ENCODE measurements at places on chromosomes 7 and 10. TPM values are rescaled to one million over a fixed set of nuclear protein-coding genes. Genes with fewer than 3 reads are reported as not detected.

NPY4R gene
- polyA plus RNA-seq, result not detected

VWA2 gene
- 0.17 TPM for polyA plus RNA-seq

FXYD4 gene
- polyA plus RNA-seq, result 392 TPM

MYO1G gene
- 0.60 TPM for polyA plus RNA-seq

TEX36 gene
- not detected for polyA plus RNA-seq

CLEC2L gene
- not detected for polyA plus RNA-seq

GRCh38 chr10:58179238-58179637 is 88.5 kb downstream of the IPMK start:
- H3K4me3 ChIP-seq, result no peak overlapping the region
- no peaks in the 10 kb centered on the region for H3K27me3 ChIP-seq
- H3K4me1 ChIP-seq, result no peaks in the 10 kb centered on the region
- DNase-seq, result no peak

GRCh38 chr10:13758312-13758711 is 171.5 kb downstream of the PRPF18 start:
- H3K4me3 ChIP-seq, result no peak overlapping the region
- no peaks in the 10 kb centered on the region for H3K27me3 ChIP-seq
- peak; percentile 55 for DNase-seq
- no peaks in the 10 kb centered on the region for H3K4me1 ChIP-seq

DNA sequence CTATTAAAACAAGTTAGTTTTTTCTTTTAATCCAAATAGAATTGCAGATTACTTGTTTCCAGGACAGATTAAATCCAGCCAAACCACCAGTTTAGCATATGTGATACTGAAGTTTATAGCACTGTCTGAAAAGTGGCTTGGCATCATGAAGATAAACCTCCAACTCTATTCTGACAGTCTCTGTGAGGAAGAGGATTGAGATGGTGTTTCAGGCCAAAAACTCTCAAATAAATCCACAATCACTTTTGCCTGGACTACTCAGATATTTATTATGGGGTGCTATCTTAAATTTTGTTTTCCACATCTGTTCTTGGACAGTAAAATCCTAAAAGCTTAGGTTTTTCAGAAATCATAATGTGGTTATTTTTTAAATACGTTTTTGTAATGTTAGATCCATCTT is 161.7 kb upstream of the SEMA3C start:
- no peak overlapping the region for H3K4me3 ChIP-seq
- H3K27me3 ChIP-seq, result no peaks in the 10 kb centered on the region
- H3K27ac ChIP-seq, result no peak overlapping the region
- no peak for DNase-seq
- no peaks in the 10 kb centered on the region for H3K36me3 ChIP-seq
- no peaks in the 10 kb centered on the region for H3K4me1 ChIP-seq

GRCh38 chr7:98241674-98242241 is 10.3 kb downstream of the TECPR1 start:
- H3K4me3 ChIP-seq, result no peak overlapping the region
- no peak for DNase-seq
- no peak overlapping the region for H3K27ac ChIP-seq
- no peaks in the 10 kb centered on the region for H3K4me1 ChIP-seq
- H3K27me3 ChIP-seq, result no peaks in the 10 kb centered on the region

- no peaks in the 10 kb centered on the region for H3K36me3 ChIP-seq
- DNase-seq, result no peak
- no peak overlapping the region for H3K4me3 ChIP-seq
- no peak overlapping the region for H3K27ac ChIP-seq
- H3K4me1 ChIP-seq, result no peaks in the 10 kb centered on the region
These were observed 24.1 kb downstream of the PRF1 start for GRCh38 chr10:70578371-70578947.

GRCh38 chr10:6815346-6815745 is 235.3 kb upstream of the PRKCQ start:
- no peak overlapping the region for H3K4me3 ChIP-seq
- no peak overlapping the region for H3K27ac ChIP-seq
- H3K36me3 ChIP-seq, result no peaks in the 10 kb centered on the region
- no peaks in the 10 kb centered on the region for H3K27me3 ChIP-seq

DNA sequence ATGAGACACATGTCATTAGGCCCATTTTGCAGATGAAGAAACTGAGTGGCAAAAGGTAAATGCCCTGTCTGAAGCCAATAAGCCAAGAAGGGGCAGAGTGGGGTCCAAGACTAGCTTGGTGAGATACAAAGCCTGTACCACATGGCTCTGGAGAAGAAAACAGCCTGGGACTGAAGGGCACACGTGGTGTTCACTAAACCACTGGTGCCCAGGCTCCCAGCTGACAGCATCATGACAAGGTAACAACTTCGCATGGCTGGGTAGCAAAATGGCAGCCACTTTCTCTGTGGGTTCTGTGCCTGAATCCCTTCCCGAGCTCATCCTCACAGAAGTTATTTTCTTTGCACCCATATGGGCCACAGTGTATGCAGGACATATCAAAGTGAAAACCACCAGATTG is 229.6 kb downstream of the RAB11FIP2 start:
- no peak for DNase-seq
- H3K27me3 ChIP-seq, result no peaks in the 10 kb centered on the region
- H3K36me3 ChIP-seq, result no peaks in the 10 kb centered on the region
- no peak overlapping the region for H3K27ac ChIP-seq

DNA sequence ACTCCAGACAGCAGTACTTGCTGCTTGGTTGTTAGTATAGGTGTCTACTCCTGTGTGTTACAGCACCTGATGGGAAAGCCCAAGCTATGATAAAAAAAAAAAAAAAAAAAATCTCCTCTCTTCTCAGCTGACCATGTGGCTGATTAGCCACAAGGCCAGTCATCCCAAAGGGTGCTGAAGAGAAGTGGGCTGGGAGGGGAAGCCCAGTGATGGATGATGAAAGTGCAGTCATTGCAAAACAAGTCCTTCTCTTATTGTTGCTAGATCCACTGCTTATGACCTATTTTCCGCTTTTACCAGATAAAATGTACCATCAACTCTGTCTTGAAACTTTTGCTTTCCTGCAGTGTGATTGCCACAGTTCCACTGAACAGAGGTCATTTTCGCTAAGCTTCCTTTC is 1092.5 kb upstream of the C7orf33 start:
- no peaks in the 10 kb centered on the region for H3K36me3 ChIP-seq
- H3K4me3 ChIP-seq, result no peak overlapping the region
- no peaks in the 10 kb centered on the region for H3K4me1 ChIP-seq
- DNase-seq, result no peak

- no peak overlapping the region for H3K27ac ChIP-seq
- no peaks in the 10 kb centered on the region for H3K27me3 ChIP-seq
- no peaks in the 10 kb centered on the region for H3K4me1 ChIP-seq
These were observed 100.9 kb downstream of the WDR37 start for GRCh38 chr10:1156921-1157614.

- no peaks in the 10 kb centered on the region for H3K36me3 ChIP-seq
- H3K4me3 ChIP-seq, result no peak overlapping the region
- no peaks in the 10 kb centered on the region for H3K27me3 ChIP-seq
- H3K4me1 ChIP-seq, result no peaks in the 10 kb centered on the region
These were observed 31.6 kb downstream of the IKZF1 start for GRCh38 chr7:50335795-50336754.

DNA sequence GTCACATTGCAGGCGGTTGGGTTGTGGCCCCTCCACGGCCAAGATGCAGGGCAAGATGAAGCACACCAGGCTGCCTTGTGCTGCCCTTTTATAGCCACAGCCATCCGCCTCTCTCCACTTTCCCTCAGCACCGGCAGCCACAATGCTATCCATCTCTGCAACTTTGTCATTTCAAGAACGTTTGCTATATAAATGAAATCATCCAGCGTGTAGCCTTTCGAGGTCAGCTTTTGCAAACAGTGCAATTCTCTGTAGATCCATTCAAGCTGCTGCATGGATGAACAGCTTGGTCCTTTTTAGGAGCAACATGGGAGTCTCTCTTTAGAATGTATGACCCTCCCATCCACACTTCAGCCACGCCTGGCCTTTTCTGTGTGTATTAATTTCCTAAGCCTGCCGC is 6.4 kb upstream of the IL15RA start:
- H3K4me3 ChIP-seq, result no peak overlapping the region
- DNase-seq, result no peak
- no peaks in the 10 kb centered on the region for H3K4me1 ChIP-seq
- H3K27me3 ChIP-seq, result no peaks in the 10 kb centered on the region

GRCh38 chr10:54958844-54959243 is 157.8 kb upstream of the PCDH15 start:
- H3K36me3 ChIP-seq, result no peaks in the 10 kb centered on the region
- DNase-seq, result no peak
- no peaks in the 10 kb centered on the region for H3K4me1 ChIP-seq
- no peaks in the 10 kb centered on the region for H3K27me3 ChIP-seq

DNA sequence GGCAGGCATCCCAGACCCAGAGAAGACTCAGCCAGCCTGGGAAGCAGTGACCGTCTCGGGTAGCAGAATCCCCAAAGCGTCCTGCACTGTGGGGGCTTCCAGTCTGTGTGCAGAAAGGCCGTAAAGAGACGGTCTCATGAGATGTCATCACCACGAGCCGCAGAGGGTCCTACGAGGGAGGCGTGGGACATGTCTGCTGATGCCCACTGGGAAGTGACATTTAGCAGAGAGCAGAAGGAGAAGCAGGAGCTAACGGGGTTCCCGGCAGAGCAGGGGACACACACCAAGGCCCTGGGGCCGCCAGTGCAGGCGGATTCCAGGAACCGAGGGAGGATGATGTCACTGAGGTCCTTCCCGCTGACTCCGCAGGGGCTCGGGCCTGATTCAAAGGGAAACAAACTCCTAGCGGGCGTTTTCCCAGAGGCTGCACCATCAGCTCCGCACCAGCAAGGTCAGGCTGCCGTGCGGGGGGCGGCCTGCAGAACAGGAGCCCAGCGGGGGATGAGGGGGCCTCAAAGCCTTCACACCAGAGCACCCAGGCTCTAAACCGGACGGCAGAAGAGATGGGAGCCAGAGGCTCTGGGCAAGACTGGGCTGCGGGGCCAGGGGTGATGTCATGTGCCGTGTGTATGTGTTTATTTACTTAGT is 85.4 kb upstream of the PDGFA start:
- DNase-seq, result no peak
- no peaks in the 10 kb centered on the region for H3K36me3 ChIP-seq
- no peaks in the 10 kb centered on the region for H3K27me3 ChIP-seq
- no peak overlapping the region for H3K4me3 ChIP-seq
- peak overlapping the region; percentile 91 for H3K27ac ChIP-seq
- H3K4me1 ChIP-seq, result peaks cover 25% of the 10 kb centered on the region

GRCh38 chr7:88452646-88453045 is 146.0 kb upstream of the STEAP4 start:
- H3K4me1 ChIP-seq, result no peaks in the 10 kb centered on the region
- H3K36me3 ChIP-seq, result no peaks in the 10 kb centered on the region
- DNase-seq, result no peak
- no peak overlapping the region for H3K27ac ChIP-seq
- no peak overlapping the region for H3K4me3 ChIP-seq

Data from kidney (tissue), 22 donors.